ENCODE measurements at places on chromosomes 16 and 17. TPM values are rescaled to one million over a fixed set of nuclear protein-coding genes. Genes with fewer than 3 reads are reported as not detected.

PLA2G10 gene
- total RNA-seq, result not detected

SYNGR3 gene
- 4.8 TPM for total RNA-seq

LLGL1 gene
- total RNA-seq, result 46.8 TPM

CX3CL1 gene
- total RNA-seq, result 0.33 TPM

GAST gene
- not detected for total RNA-seq

DHODH gene
- total RNA-seq, result 3.8 TPM

LRRC59 gene
- 176 TPM for total RNA-seq

SPNS3 gene
- total RNA-seq, result not detected

KCNH4 gene
- total RNA-seq, result under 0.01 TPM

PDIA2 gene
- total RNA-seq, result not detected

C1QL1 gene
- total RNA-seq, result 0.99 TPM

SOCS1 gene
- 32.6 TPM for total RNA-seq

DNAH9 gene
- not detected for total RNA-seq

TVP23A gene
- total RNA-seq, result not detected

CLEC18C gene
- 0.99 TPM for total RNA-seq

TSPAN10 gene
- total RNA-seq, result 2.6 TPM

SOX8 gene
- 0.17 TPM for total RNA-seq

NEURL4 gene
- total RNA-seq, result 23.5 TPM

CSH2 gene
- total RNA-seq, result not detected
